CD8-positive, alpha-beta memory T cell (primary cell): ENCODE measurements at places on chromosomes 6 and 20. TPM values are rescaled to one million over a fixed set of nuclear protein-coding genes. Genes with fewer than 3 reads are reported as not detected.

The TFAP2D gene
- not detected for total RNA-seq

DNA sequence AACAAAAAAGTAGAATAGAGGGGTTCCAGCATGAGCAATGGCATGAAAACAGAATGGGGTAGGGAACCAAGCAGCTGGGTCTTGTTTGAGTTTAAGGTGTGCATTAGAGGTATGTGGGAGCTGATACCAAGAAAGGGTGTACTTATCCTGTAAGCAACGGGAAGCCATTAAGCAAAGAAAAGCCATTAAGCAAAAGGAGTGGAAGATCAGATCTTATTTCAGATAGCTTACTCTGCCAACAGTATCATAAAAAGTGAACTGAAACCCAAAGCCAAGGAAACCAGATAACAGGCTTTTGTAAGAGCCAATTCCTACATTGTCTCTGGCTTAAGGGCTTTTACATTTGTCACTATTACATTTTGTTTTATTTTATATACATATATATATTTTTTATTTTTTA lies 21.3 kb upstream of the BEND6 start:
- no peak overlapping the region for H3K4me3 ChIP-seq
- no peaks in the 10 kb centered on the region for H3K27me3 ChIP-seq
- H3K36me3 ChIP-seq = no peaks in the 10 kb centered on the region
- no peak for DNase-seq
- no peak overlapping the region for H3K27ac ChIP-seq

DNA sequence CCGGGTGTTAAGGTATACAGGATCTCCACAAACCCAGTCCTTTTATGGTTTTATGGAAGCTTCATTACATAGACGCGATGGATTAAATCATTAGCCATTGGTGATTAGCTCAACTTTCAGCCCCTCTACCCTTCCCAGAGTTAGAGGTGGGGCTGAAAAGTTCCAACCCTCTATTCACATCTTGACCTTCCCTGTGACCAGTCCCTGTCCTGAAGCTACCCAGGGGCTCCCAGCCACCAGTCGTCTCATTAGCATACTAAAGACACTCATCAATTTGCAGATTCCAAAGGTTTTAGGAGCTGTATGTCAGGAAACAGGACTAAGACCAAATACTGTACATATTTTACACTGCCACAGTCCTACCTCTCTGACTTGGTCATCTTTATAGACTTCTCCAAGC lies 21.0 kb downstream of the KHDC1L start:
- no peak overlapping the region for H3K27ac ChIP-seq
- no peak for DNase-seq
- no peak overlapping the region for H3K4me3 ChIP-seq
- H3K4me1 ChIP-seq = no peaks in the 10 kb centered on the region

The BANF2 gene
- total RNA-seq = not detected

GRCh38 chr6:53546281-53546680 lies 1.4 kb upstream of the GCLC start:
- DNase-seq = no peak
- H3K4me3 ChIP-seq = no peak overlapping the region
- peaks cover 31% of the 10 kb centered on the region for H3K4me1 ChIP-seq
- no peaks in the 10 kb centered on the region for H3K36me3 ChIP-seq
- no peak overlapping the region for H3K27ac ChIP-seq

The TTLL9 gene
- total RNA-seq = not detected

- no peaks in the 10 kb centered on the region for H3K36me3 ChIP-seq
- no peak overlapping the region for H3K27ac ChIP-seq
- no peak for DNase-seq
- H3K4me3 ChIP-seq = no peak overlapping the region
- no peaks in the 10 kb centered on the region for H3K4me1 ChIP-seq
- no peaks in the 10 kb centered on the region for H3K27me3 ChIP-seq
Observed at GRCh38 chr6:168865-169455, 123.3 kb upstream of the DUSP22 start.
